ENCODE measurements at places on chromosomes 3 and 15. TPM values are rescaled to one million over a fixed set of nuclear protein-coding genes. Genes with fewer than 3 reads are reported as not detected.

Gene SUCNR1
- total RNA-seq, result 2.7 TPM

Gene CRTAP
- total RNA-seq, result 213 TPM

Gene LINGO1
- total RNA-seq, result 0.86 TPM

Gene KNG1
- not detected for total RNA-seq

Gene ATP2B2
- 0.09 TPM for total RNA-seq

Gene DPPA2
- total RNA-seq, result not detected

Gene SOX14
- not detected for total RNA-seq

Gene CHRNA3
- total RNA-seq, result 1.3 TPM

Gene FRMD4B
- 62.4 TPM for total RNA-seq

DNA sequence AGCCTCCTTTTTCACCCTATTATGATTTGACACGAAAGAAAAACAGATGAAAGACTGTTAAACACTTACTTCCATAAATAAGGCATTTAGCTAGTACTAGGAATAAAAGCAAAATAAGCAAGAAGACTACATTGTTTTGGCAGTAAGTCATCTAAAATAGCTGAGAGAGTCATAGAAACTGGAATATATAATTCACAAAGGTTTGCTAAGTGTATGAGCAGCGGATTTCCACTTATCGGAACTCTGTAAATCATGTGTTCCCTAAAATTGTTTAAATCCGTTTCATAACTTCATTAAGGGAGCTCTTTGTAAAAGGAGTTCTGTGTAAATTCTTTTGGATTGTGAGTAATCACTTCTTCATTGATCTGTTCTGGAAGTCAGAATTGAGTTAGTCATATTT is 202.5 kb upstream of the CBLB start:
- H3K27ac ChIP-seq, result no peak overlapping the region
- no peaks in the 10 kb centered on the region for H3K4me1 ChIP-seq
- no peaks in the 10 kb centered on the region for H3K36me3 ChIP-seq
- no peak for DNase-seq

DNA sequence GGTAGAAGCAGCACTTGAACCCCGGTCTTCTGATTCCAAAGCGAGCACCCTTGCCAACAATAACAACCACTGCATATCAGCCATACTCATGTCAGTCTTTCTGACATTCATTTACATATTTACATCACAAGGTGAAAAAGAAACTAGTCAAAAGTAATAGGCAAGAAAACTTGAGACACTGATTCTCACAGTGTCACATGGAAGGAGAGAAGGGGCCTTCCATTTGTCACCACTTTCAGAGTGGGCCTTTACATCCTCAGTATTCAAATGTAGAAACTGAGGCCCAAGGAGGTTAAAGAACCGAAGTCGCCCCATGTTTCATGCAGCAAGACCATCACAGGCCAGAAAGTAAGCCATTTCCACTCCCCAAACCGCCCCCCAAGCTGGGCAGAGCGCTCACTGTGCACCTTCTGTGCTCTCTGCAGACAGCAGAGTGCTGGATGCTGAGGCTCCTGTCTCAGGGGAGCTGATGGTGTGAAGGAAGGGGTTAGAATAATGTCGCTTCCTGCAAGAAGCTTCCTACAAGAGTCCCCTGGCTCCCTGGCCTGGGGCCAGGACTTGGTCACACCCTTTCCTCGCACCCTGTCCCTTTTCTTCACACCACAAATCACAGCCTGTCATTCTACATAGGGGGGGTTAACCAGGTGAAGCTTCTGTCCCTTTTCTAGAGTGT is 260.1 kb downstream of the UACA start:
- DNase-seq, result no peak
- peaks cover 36% of the 10 kb centered on the region for H3K4me1 ChIP-seq
- no peak overlapping the region for H3K27ac ChIP-seq
- no peak overlapping the region for H3K4me3 ChIP-seq
- no peaks in the 10 kb centered on the region for H3K36me3 ChIP-seq

DNA sequence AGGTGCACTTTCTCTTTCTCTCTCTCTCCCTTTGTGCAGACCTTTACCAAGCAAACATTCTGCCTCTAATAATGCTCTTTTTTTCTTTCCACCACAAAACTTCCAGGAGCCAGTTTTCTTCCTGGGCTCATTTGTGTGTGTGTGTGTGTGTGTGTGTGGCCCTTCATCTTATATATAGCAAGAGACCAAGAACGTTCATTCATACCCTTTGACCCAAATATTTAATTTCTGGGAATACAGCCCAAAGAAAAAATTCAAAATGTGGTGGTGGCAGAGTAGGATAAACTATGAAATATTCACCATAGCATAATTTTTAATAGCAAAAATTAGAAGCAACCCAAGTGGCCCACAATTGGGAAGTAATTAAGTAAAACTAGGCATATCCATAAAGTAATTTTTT is 398.9 kb downstream of the IGSF11 start:
- H3K27ac ChIP-seq, result no peak overlapping the region
- H3K4me3 ChIP-seq, result no peak overlapping the region
- no peaks in the 10 kb centered on the region for H3K4me1 ChIP-seq
- H3K36me3 ChIP-seq, result no peaks in the 10 kb centered on the region

DNA sequence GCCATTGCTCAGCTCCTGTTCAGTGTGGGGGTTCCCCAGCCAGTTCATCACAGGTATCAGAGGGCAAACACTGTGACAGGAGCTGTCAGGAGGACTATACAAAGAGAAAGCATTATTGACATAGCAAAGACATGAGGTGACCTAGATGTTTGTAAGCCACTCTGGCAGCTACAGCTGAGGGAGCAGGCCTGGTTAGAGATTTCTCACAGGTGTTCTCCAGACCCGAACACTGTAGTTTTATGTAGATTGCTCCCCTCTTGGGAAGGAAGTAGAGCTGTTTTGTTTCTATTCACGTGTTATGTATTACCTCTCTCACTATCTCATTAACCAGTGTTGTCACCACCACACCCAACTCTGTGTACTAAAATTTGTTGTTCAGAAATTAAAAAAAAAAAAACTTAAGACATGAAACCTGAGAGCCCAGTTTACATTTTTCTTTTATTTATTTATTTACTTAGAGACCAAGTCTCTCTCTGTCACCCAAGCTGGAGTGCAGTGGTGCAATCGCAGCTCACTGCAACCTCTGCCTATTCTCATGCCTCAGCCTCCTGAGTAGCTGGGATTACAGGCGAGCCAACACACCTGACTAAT is 123.7 kb downstream of the RBPMS2 start:
- no peak for DNase-seq
- H3K4me1 ChIP-seq, result peaks cover 19% of the 10 kb centered on the region
- no peaks in the 10 kb centered on the region for H3K27me3 ChIP-seq
- no peak overlapping the region for H3K4me3 ChIP-seq

GRCh38 chr3:44924457-44925084 is 50.2 kb downstream of the TGM4 start:
- peaks cover 72% of the 10 kb centered on the region for H3K36me3 ChIP-seq
- H3K27me3 ChIP-seq, result no peaks in the 10 kb centered on the region
- peaks cover 5% of the 10 kb centered on the region for H3K4me1 ChIP-seq

- DNase-seq, result no peak
- peaks cover 14% of the 10 kb centered on the region for H3K4me1 ChIP-seq
- no peaks in the 10 kb centered on the region for H3K27me3 ChIP-seq
Measured at GRCh38 chr3:54968546-54969172, 40.8 kb upstream of the LRTM1 start.

GRCh38 chr15:59722476-59722875 is 33.4 kb upstream of the BNIP2 start:
- H3K4me3 ChIP-seq, result no peak overlapping the region
- H3K36me3 ChIP-seq, result no peaks in the 10 kb centered on the region
- no peaks in the 10 kb centered on the region for H3K27me3 ChIP-seq
- peaks cover 9% of the 10 kb centered on the region for H3K4me1 ChIP-seq

GRCh38 chr3:148757238-148758215 is 59.8 kb downstream of the AGTR1 start:
- H3K27me3 ChIP-seq, result no peaks in the 10 kb centered on the region
- peaks cover 14% of the 10 kb centered on the region for H3K4me1 ChIP-seq
- H3K4me3 ChIP-seq, result no peak overlapping the region
- no peaks in the 10 kb centered on the region for H3K36me3 ChIP-seq
- no peak overlapping the region for H3K27ac ChIP-seq

DNA sequence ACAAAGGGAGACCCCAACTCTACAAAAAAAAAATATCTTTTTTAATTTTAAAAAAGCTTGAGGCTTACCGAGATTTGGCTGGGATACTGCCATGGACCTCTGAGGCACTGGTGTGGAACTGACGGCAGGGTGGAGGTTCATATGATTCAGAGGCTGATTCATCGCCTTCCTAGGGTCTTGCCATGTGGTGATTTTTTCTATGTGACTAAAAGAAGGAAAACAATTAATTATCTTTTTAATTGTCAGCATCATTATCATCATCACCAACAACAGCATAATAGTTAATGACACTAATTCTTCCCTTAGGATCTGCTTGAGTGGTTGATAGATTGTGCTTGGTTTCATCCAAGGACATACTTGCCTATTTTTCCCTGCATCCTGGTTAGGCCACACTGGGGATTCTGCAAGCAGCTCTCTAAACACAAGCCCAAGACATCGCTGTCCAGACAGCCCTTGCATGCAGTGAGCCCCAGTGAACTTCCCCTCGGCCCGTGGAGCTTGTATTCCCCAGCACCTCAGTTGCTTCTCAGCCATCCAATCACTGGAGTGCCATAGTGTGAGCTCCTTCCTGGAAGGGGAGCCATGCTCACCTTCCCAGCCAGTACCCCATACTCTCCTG is 84.9 kb downstream of the WWTR1 start:
- H3K4me3 ChIP-seq, result no peak overlapping the region
- H3K27me3 ChIP-seq, result no peaks in the 10 kb centered on the region
- no peak overlapping the region for H3K27ac ChIP-seq
- H3K36me3 ChIP-seq, result peaks cover 26% of the 10 kb centered on the region

DNA sequence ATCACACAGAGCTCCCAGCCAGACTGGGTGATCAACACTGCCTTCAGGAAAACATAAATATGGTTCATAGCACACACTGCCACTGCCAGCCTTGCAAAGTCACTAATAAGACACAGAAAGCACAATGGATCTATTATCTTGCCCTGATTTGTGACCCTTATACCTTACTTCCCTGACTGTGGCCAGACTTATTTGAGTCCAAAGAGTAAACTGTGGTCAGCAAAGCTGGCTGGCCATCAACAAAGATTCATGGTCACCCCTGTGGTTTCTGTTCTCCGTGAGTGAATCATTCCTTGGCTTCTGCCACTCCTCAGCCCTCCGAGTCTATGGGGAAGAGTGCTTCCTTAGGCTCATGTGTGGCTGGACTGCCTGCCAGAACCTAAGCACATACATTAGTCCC is 437.7 kb downstream of the RAP2B start:
- no peak overlapping the region for H3K27ac ChIP-seq
- no peaks in the 10 kb centered on the region for H3K36me3 ChIP-seq
- no peaks in the 10 kb centered on the region for H3K27me3 ChIP-seq
- H3K4me3 ChIP-seq, result no peak overlapping the region

DNA sequence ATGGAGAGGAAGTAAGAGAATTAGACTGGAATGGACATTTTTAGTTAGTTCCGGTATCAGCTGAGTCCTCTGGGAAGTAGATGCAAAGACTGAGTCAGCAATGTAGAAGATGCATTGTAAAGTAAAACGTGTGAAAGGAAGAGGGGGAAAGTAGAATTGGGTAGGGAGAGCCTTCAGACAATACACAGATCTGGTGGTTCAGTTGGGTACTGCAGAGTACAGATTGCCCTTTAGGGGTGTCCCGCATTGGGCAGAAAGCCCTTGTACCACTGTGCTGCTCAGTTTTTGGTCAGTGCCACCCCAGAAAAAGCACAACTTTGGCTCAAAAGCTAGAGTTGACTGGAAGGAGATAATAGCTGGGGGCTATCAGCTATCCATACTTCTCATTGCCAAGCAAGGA is 247.4 kb downstream of the KBTBD8 start:
- H3K27ac ChIP-seq, result no peak overlapping the region
- DNase-seq, result no peak
- H3K27me3 ChIP-seq, result no peaks in the 10 kb centered on the region
- H3K4me1 ChIP-seq, result no peaks in the 10 kb centered on the region
- no peak overlapping the region for H3K4me3 ChIP-seq
- no peaks in the 10 kb centered on the region for H3K36me3 ChIP-seq

GRCh38 chr15:61935493-61935892 is 124.8 kb downstream of the VPS13C start:
- no peaks in the 10 kb centered on the region for H3K27me3 ChIP-seq
- no peak for DNase-seq
- no peaks in the 10 kb centered on the region for H3K4me1 ChIP-seq
- no peak overlapping the region for H3K4me3 ChIP-seq

- no peaks in the 10 kb centered on the region for H3K27me3 ChIP-seq
- H3K36me3 ChIP-seq, result no peaks in the 10 kb centered on the region
- no peak overlapping the region for H3K27ac ChIP-seq
- DNase-seq, result no peak
- H3K4me3 ChIP-seq, result no peak overlapping the region
Measured at GRCh38 chr3:72533591-72534473, 314.4 kb downstream of the SHQ1 start.

GRCh38 chr15:41777421-41777973 is 3.2 kb downstream of the MAPKBP1 start:
- H3K27me3 ChIP-seq, result no peaks in the 10 kb centered on the region
- peaks cover 53% of the 10 kb centered on the region for H3K4me1 ChIP-seq
- DNase-seq, result no peak

DNA sequence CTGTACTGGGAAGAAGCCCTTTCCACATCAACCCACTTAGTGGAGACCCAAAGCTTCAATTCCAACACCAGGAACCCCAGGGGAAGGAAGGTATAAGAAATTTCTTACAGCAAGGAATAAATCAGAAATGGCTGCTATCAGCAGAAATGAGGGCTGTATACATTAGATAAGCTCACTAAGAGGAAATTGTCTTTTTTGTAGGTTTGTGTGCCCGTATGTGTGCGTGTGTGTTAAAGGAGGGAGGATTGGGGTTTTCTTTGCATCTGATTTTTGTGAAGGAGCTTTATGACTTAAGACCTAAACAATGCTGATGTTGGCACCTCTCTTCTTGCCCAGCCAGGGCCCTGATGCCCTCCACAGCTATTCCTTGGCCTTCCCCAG is 18.6 kb downstream of the ARRDC4 start:
- no peak overlapping the region for H3K4me3 ChIP-seq
- peaks cover 5% of the 10 kb centered on the region for H3K36me3 ChIP-seq
- DNase-seq, result no peak
- H3K27ac ChIP-seq, result no peak overlapping the region
- no peaks in the 10 kb centered on the region for H3K4me1 ChIP-seq

Data from lower lobe of right lung (tissue), 2 donors.